ENCODE measurements at places on chromosomes 11 and 22. TPM values are rescaled to one million over a fixed set of nuclear protein-coding genes. Genes with fewer than 3 reads are reported as not detected.

The ASCL2 gene
- total RNA-seq: 0.24 TPM

The C11orf65 gene
- 1.1 TPM for total RNA-seq

The KCNJ1 gene
- 0.16 TPM for total RNA-seq

The PSMA1 gene
- total RNA-seq: 139 TPM

The OR8G1 gene
- not detected for total RNA-seq

The MFRP gene
- total RNA-seq: not detected

Measured in WTC11 (cell line).